ENCODE measurements at places on chromosomes 12 and 14. TPM values are rescaled to one million over a fixed set of nuclear protein-coding genes. Genes with fewer than 3 reads are reported as not detected.
A peak's percentile ranks its signal among the peaks of the same experiment; 100 is the strongest.

DNA sequence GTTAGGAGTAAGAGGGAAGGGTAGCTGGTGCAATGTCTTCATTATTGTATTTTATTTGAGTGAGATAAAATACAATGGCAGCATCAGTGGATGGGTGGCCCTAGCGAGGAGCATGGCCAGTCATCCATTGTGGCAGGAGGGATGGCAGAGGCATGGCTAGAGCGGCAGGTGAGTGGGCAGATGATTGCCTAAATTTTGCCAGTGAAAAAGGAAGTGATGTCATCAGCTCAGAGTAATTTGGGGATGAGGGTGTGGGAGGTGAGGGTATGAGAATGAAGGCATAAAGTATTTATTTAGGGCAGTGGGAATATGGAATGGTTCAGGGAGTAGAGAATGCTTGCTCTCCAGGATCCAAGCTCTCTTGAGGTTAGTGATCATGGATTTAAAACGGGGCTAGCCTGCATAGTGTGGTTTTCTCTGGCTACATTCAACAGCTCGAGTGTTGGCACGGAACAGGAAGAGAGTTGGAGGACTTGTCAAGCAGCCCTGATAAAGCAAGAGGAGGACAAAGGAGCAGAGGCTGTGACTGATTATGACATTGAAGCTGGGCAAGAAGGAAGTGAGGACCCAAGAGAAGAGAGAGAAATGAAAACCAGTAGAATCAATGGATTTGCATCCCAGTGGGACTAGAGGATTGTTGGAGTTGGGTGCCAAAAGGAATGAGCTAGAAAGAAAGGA is 18.7 kb upstream of the SERPINA6 start:
- H3K36me3 ChIP-seq: no peaks in the 10 kb centered on the region
- peaks cover 43% of the 10 kb centered on the region for H3K4me1 ChIP-seq
- peak overlapping the region; percentile 86 for H3K27ac ChIP-seq
- H3K4me3 ChIP-seq: no peak overlapping the region
- no peak for DNase-seq
- H3K27me3 ChIP-seq: no peaks in the 10 kb centered on the region

DNA sequence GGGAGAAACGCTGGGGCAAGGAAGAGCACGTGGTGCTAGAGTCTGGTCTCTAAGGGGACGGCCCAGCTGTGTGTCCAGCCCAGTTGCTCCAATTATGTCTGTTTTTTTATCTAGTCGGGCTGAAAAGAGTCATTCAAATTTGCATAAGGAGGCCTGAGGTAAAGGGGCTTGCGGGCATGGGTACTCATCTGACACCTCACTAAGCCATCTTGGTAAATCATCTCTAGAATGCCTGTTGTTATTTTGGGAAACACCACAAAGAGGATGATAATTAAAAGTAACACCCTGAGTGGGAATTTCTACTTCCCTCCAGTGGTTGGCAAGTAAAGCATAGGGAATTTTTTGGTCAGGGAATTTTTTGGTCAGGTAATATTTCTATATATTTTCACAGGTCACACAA is 196.1 kb upstream of the ALG10B start:
- no peak for DNase-seq
- H3K27me3 ChIP-seq: no peaks in the 10 kb centered on the region
- H3K36me3 ChIP-seq: no peaks in the 10 kb centered on the region
- no peak overlapping the region for H3K27ac ChIP-seq
- H3K4me3 ChIP-seq: no peak overlapping the region

DNA sequence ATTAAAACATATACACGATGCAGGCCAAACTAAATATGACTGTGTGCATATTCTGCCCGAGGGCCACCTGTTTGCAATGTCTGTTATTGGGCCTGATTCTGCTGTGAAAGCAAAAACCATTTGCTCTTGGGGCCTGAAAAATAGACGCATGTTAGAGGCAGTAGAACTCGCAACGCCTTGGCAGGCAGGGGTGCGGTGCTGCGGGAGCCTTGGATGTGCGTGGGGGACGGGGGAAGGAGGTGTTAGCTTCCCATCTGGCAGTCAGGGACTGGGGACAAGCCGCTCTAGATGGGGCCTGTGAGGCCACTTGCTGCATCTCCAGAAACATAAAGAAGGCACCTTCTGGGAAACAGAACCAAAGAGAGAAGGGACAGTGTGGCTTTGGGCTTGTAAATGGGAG is 216.3 kb downstream of the PHETA1 start:
- H3K36me3 ChIP-seq: no peaks in the 10 kb centered on the region
- H3K27me3 ChIP-seq: peaks cover 19% of the 10 kb centered on the region
- no peaks in the 10 kb centered on the region for H3K4me1 ChIP-seq
- DNase-seq: no peak

DNA sequence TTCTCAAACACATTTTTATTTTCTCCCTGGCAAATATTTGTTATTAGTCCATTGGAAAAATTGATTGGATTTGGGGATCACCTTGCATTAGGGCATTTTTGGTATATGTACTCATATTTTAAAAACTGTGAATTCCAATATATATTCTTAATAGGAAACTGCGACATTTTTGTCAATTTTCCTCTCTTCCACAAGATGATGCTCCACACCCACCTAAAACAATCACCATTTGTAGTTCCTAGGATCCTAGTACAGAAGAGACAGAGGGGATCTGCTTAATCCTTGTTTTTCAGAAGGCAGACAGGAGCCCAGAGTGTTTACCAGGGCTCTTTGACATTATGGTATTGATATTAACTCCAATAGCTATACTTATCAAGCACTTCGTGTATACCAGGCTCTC is 22.8 kb upstream of the OASL start:
- H3K36me3 ChIP-seq: no peaks in the 10 kb centered on the region
- DNase-seq: peak; percentile 5
- H3K27me3 ChIP-seq: no peaks in the 10 kb centered on the region

GRCh38 chr14:95551435-95551834 is 16.6 kb downstream of the GLRX5 start:
- DNase-seq: no peak
- no peaks in the 10 kb centered on the region for H3K27me3 ChIP-seq
- peaks cover 2% of the 10 kb centered on the region for H3K36me3 ChIP-seq

DNA sequence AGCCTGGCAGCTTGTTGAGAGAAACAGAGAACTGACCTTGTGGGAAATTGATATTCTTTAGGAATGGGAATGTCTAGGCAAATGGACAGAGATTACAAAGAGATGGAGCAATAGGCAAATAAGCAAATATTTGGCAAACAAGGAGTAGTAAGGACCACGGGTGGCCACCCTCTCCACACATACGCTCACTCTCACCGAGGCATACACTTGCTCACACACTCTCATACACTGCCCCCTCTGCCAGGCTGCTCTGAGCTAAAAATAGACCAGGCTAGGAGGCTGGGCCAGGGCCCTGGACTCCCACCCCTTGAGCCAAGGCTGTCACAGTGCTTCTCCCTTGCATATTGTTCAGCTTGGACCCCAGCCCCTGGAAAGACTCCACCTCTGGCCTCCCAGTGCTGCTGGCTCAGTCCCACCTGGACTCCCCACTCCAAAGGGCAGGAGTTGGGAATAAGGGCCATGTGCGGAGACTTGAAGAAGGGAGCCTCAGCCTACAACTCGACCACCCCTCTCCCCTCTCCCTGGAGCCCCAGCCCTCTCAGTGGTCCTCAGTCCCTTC is 1.1 kb downstream of the PPP1R1A start:
- no peaks in the 10 kb centered on the region for H3K36me3 ChIP-seq
- no peak overlapping the region for H3K4me3 ChIP-seq
- no peak overlapping the region for H3K27ac ChIP-seq
- no peak for DNase-seq
- peaks cover 41% of the 10 kb centered on the region for H3K27me3 ChIP-seq
- no peaks in the 10 kb centered on the region for H3K4me1 ChIP-seq

DNA sequence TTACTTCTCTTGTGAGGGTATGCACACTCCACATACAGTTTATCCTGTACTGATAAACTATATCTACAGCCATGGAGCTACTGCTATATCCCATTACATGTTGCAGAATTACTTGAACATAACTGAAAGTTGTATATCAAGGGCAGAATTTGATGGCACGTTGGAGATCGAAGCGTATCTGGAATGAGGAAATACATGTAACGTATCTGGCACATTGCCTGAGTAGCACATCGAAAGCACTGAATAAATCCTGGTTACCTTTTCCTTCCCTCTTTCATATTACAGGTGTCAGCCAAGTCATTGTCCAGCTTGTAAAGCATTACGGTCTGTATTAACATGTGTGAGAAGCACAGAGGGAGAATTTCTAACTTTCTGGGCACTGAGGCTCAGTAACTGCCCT is 42.1 kb upstream of the LIN7A start:
- no peak overlapping the region for H3K27ac ChIP-seq
- no peaks in the 10 kb centered on the region for H3K27me3 ChIP-seq
- no peak for DNase-seq
- no peaks in the 10 kb centered on the region for H3K4me1 ChIP-seq
- H3K36me3 ChIP-seq: no peaks in the 10 kb centered on the region

- no peaks in the 10 kb centered on the region for H3K4me1 ChIP-seq
- DNase-seq: no peak
- no peaks in the 10 kb centered on the region for H3K27me3 ChIP-seq
- H3K4me3 ChIP-seq: no peak overlapping the region
These were observed 36.6 kb upstream of the PIK3C2G start for GRCh38 chr12:18224745-18225144.

DNA sequence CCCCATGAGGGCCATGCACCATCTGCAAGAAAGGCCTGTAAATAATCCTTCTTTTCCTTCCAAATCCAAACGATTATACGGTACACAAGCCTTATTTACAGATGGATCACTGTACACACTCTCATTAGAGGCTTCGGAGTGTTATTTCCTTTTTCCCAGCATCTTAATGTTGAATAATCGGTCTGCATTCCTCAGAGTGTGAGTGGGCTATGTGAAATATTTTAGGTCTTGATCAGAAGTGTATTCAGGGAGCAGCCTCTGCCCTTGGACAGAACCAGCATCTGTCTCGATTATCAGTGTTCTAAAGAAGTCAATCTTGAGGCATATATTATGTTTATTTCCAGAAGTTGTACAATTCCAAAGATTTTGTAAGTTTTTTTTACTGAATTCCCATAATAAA is 340.6 kb downstream of the SEC23A start:
- H3K4me3 ChIP-seq: no peak overlapping the region
- DNase-seq: no peak
- H3K36me3 ChIP-seq: no peaks in the 10 kb centered on the region
- no peak overlapping the region for H3K27ac ChIP-seq

GRCh38 chr12:112308652-112309051 is 73.6 kb downstream of the HECTD4 start:
- H3K36me3 ChIP-seq: peaks cover 19% of the 10 kb centered on the region
- H3K4me3 ChIP-seq: no peak overlapping the region
- no peak overlapping the region for H3K27ac ChIP-seq
- peaks cover under 1% of the 10 kb centered on the region for H3K4me1 ChIP-seq
- no peaks in the 10 kb centered on the region for H3K27me3 ChIP-seq

DNA sequence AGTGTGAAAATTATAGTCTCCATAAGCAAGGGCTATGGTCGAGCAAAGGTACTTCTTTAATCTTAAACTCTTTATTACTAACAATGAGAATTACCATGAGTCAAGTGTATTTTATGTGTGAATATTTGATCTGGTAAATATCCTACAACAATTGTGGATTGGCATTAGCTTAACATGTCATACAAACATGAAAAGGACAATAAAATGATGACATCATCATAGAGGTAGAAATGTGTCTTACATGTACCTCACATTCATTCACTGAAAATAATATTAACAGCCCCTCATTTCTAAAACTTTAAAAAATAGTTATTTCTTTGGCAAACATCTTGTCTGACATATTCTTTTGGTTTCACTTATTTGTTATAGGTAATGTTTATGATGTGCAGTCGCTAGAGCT is 355.0 kb downstream of the NAV3 start:
- no peak overlapping the region for H3K27ac ChIP-seq
- H3K4me3 ChIP-seq: no peak overlapping the region
- H3K36me3 ChIP-seq: peaks cover 70% of the 10 kb centered on the region
- H3K4me1 ChIP-seq: peaks cover 8% of the 10 kb centered on the region

DNA sequence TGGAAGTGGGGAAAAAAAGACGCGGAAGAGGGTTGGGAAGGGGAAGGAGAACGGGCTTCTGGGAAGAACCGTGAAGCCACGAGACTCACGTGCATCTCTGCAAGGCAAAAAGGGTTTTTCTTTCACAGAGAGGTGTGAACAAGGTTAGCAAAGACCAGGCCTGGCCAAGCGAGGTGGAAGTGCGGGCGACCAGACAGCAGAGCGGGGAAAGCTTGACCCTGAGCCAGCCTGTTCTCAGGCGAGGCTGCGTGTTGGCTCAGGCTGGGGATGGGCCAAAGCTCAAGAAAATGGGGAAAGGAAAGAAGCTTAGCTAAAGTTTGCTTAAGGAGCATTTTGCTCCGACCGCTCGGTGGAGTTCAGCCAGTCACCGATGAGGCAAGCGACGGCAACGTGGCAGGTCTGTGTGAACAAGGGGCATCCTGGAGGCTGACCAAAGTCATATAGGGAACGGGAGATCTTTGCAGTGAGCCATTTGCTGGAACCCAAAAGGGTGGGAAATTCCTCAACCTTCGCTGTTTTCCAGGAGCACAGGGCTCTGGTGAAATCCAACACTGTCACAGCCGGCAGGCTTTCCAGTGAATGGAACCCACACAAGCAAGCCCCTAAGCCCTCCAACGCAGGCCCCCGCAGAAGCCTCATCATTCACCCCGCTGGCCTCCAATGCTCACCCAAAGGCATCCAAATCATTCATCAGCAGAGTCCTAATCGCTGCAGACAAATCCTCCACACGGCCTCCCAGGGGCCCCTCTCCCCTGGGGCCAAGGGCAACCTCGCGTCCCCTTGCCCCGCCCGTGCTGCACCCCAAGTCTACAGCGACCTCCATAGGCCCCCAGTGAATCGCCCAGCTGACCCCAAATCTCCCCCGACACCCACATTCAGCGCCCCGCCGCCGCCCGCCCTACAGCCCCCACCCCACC is 754 bp downstream of the ZNF605 start:
- H3K27ac ChIP-seq: no peak overlapping the region
- no peak overlapping the region for H3K4me3 ChIP-seq
- peaks cover 4% of the 10 kb centered on the region for H3K36me3 ChIP-seq
- no peaks in the 10 kb centered on the region for H3K27me3 ChIP-seq
- peaks cover 8% of the 10 kb centered on the region for H3K4me1 ChIP-seq
- DNase-seq: no peak

DNA sequence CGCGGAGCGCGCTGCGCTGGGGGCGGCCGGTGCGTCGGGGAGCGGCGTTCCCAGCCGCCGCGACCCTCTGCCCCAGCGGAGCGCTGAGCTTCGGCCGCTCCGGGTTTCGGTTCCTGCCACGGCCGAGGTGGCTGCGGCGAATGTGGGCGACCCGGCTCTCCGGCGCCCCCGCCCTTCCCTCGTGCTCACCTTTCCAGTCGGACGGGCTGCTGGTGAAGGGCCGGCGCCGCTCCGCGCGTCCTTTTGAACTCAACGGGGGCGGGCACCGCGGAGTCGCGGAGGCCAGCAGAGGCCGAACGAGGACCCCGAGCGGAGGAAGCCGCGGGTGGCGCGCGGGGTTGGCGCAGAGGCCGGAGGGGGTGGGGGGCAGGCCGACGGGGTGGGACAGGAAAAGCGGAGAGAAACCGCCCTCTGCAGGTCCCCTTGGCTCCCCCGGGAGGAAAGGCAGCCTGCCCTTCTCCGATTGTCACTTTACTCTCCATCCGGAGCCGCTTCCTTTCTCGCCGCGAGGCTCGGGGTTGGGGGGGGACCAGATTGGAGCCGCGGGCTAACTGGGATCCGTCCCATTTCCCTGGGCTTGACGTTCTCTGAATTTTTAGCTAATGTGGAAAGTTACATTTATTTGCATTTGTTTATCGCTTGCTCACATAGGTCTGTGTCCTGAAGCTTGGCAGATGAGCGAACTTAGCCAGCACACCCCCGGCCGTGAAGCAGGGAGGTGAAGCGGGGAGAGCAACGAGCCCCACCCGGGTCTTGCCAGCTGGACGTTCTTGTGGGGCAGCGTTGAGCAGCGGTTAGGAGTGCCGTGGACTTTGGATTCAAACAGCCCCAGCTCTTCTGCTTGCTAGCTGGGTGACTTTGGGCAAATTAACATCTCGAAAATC is at the start of gene SMAGP:
SMAGP (minus strand) TSS at position 349 of the 884 bp plus-strand sequence. CDS start 1,137 bp downstream, outside the sequence.
- peaks cover 21% of the 10 kb centered on the region for H3K36me3 ChIP-seq
- peak within 1 kb of the TSS; percentile 85 for H3K4me3 ChIP-seq
- peak; percentile 70 for DNase-seq

Gene HOXC9
- 9.6 TPM for total RNA-seq

Gene COCH
- 0.34 TPM for total RNA-seq
